ENCODE measurements at places on chromosomes 3 and 15.
A peak's percentile ranks its signal among the peaks of the same experiment; 100 is the strongest.

GRCh38 chr15:101358895-101359294 is 63.8 kb upstream of the SNRPA1 start:
- no peak for DNase-seq

GRCh38 chr15:66638377-66638776 is 63.7 kb upstream of the SMAD6 start:
- no peak for DNase-seq

DNA sequence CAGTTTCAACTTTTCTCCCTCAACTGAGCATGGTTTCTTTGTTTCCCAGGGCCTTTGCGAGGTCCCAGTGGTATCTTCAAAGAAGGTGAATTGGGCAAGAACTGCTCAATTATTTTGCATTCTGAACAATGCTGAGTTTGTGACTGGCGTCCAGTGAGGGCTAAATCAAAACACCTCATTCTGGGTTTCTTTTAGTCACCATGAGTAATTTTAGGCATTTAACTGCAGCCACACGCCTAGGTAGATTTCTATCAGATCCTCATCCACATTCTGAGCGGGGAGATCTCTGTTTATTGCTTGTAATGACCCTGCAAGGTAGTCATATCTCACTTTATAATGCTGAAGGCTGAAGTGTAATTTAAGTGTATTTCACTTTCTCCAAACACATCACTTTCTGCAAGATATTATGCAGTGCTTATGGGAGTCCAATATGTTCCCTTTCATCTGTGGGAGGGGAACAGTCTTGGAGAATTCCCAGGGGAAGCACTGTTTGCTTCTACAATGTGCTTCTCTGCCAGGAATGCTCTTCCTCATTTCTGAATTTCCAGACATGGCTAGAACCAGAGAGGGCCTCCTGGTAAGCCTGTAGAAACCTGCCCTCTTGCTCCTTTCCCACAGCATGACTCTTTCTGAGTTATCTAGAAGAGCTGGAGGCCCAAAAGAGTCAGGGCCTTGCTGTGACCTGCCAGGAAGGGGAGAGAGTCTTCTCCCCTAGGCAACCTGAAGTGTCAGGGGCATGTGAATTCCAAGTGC is 91.7 kb downstream of the FRMD4B start:
- DNase-seq: peak; percentile 71

GRCh38 chr15:97165205-97165604 is 795.3 kb upstream of the ARRDC4 start:
- DNase-seq: no peak

- DNase-seq: no peak
Measured at GRCh38 chr3:56839784-56840715, 38.3 kb upstream of the ARHGEF3 start.

- no peak for DNase-seq
Measured at GRCh38 chr15:83305704-83306291, 21.3 kb upstream of the BNC1 start.

DNA sequence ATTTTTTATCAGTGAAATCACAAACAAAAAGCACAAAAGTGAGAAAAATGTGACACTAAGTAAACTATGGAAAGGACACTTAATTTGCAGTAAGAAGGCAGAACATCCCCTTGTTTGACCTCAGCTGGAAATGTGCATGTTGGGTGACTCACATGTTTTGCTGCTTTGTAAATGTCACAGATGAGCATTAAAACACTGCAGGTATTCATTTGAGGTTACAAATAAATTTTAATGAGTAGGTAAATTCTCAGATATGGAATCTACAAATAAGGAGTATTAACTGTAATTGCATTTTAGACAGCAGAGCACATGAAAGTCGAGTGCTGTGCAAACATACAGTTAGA is 20.3 kb downstream of the CHMP2B start:
- DNase-seq: no peak

GRCh38 chr3:98733053-98733811 is 29.9 kb upstream of the ST3GAL6 start:
- DNase-seq: no peak

GRCh38 chr3:143895805-143896204 is 47.5 kb upstream of the SLC9A9 start:
- DNase-seq: no peak

DNA sequence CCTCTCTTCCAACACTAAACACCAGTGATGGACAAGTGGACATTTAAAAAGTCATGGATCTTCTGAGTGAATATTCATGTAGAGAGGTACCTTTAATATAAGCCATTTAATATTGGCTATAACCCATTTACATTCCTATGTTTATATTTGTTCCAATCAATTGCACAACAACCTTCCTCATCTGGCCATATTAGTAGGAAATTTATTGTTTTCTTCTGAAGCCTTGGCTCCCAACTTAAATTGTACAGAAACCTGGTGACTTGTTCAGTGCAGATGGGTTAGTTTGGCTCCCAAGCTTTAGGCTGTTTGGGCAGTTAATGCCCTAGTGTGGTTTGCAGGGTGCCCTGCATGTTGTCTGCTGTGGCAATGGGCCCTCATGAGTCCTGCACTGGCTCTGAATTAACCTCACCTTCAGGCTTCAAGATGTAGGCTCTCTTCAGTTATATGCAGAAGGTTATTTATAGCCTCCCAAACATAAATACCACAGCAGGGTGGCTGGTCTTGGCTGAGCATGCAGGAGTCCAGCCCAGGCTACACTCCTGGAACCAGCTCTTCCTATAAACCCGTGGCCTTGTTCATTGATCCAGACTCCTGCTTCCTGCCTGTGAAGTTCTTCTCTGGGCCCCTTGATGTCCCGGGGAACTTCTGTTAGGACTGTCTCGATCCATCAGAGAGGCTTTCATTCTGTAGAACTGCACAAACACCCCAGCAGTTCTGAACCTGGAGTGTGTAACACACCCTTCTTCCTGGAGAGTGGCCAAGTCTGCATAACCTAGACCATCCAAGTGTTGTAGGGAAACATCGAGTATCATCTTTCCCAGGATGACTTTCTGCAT is 57.0 kb downstream of the DUT start:
- DNase-seq: no peak

Measured in T-helper 2 cell (primary cell).